Nephron progenitor cell (in vitro differentiated cells): ENCODE measurements at places on chromosomes 7 and 10.

GRCh38 chr7:7228472-7228871 lies 46.1 kb downstream of the C1GALT1 start:
- DNase-seq: no peak

DNA sequence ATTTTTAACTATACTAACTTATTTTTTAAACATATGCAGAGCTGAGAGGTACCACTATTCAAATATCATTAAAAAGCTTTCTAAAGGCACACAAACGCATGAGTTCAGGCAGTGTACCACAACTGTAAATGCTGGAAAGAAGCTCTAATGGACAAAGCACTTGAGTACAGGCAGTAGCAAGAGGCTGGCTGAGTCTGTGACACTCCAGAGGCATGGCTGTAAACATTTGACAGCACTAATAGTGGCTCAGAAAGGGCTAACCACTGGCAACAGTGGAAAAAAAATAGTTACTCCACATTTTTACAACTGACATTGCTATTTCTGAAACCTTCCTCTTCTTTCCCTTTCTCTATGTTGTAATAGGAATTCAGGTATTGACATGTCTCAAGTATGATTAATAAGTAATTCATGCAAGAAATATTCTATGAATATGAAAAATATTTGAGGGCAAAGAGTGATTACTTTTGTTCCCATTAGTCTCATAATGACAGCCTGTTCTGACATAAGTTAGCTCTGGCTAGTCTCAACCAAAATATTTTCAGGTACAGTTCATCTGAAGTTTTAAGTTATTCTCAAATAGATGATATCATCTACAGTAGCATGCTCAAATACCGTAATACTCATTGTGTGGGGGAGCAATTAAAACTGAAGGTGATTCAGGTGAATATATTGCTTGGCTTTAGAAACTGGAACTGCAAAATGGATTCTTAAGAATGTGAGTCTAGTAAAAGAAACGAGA lies 324.0 kb upstream of the POT1 start:
- DNase-seq: no peak

GRCh38 chr7:35522697-35523096 lies 172.2 kb downstream of the HERPUD2 start:
- no peak for DNase-seq

DNA sequence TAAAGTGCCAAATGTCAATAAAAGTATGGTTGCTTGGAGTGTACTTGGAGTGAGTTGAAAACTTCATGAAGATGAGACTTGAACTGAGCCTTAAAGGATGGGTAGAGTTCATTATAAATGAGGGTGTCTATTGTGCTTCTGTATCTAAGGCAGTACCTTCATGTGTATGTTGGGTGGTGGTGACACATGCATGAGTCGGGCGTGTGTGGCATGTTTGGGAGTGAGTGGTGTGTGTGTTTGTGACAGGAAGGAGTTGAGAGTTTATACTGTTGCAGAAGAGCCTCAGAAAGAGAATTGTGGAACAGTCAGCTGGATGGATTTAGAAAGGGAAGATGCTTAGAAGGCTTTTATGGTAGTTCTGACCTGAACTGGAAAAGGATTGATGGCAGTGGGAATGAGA lies 6.0 kb upstream of the ZRANB1 start:
- DNase-seq: no peak

- DNase-seq: no peak
Observed at GRCh38 chr7:1317646-1318045, 85.0 kb downstream of the UNCX start.

- peak; percentile 16 for DNase-seq
Observed at GRCh38 chr7:125316466-125316865, 386.8 kb upstream of the POT1 start.

DNA sequence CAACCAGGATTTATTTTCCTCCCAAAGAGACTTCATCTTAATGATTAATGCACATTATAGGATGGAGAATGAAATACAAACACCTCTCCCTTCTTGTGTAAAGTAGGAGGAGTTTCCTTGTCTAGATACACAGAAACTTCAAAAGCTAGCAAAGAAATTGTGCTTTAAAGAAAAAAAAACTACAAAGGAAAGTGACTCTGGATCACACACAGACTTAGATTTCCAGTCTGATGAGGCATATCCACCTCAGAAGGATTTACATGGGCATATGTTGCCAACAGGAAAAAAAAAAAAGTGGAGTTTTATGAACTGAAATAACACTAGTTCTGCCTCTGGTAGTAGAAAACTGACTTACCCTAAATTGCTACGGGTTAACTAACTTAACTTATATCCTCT lies 449.6 kb downstream of the KCNMA1 start:
- no peak for DNase-seq

DNA sequence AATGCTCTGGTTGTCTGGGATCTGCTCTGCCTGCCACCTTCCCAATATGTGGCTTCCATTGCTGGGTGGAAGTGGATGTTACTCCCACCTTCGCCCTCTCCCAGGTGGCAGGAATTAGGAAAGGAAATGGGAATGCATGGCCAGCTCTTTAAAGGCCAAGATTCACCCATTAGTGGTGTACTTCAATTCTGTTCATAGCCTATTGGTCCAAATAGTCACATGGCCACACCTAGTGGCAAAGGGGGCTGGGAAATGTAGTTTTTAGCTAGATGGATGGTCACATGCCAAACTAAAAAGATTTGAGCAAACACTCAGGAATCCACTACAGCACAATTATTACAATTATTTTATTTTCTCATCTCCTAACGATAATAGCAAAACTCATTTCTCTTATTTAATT lies 135.1 kb downstream of the NPY start:
- no peak for DNase-seq
